ENCODE measurements at places on chromosomes 6 and 20. TPM values are rescaled to one million over a fixed set of nuclear protein-coding genes. Genes with fewer than 3 reads are reported as not detected.
A peak's percentile ranks its signal among the peaks of the same experiment; 100 is the strongest.

GRCh38 chr20:18611492-18611891 is 23.6 kb downstream of the DTD1 start:
- DNase-seq = no peak

DNA sequence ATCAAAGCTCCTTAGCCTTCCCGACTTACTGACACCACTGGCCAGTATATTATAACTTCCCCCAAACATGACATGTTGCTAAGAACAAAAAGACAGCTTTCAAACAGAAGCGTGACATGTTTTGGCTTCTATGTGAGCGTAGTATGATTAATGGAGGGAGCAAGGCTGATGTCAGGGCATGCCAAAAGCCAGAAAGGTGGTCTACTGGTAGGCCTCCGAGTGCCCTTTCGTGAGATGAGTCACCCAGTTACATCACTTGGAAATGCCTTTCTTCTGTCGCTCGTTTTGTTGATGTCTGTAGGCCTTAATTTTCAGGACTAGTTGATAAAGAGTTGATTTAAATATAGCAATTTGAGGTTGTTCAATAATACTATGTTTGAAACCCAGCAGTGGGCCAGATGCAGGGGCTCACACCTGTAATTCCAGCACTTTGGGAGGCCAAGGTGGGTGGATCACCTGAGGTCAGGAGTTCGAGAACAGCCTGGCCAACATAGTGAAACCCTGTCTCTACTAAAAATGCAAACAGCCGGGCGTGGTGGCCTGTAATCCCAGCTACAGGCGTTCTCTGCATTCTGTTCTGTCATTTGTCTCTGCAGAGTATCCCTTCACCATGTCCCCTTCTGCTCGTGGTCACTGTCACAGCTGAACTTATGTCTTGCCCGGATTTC is 53.3 kb downstream of the CNKSR3 start:
- no peak for DNase-seq

GRCh38 chr20:62025832-62026563 is 39.7 kb downstream of the TAF4 start:
- no peak for DNase-seq

DNA sequence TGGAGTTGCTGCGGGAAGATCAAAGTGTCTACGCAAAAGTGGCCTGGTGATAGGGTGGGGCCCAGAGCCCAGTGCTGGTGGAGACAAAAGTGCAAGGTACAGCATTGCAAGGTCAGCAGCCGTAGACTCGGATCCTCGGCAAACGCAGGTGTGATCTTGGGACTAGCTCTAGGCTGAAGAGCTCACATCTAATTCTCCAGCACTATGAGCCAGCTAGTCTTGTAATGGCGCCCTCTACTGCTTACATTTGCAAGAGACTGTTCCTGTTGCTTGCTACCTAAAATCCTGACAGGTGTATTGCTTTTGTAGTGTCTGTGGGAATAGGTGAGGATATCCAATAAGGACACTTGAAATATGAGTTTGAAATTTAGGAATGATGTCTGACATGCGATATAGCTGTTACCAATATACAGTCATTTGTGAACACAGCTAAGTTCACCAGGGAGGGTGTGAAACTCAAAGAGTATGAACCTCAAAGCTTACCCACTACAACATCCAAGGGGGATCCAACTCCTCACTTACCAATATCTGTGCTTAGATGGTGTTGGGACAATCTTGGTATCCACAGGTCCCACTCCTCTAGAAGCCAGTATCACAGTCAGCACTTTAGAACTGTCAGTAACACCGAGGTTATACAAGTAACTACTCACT is 58.4 kb downstream of the PDE7B start:
- DNase-seq = peak; percentile 84

DNA sequence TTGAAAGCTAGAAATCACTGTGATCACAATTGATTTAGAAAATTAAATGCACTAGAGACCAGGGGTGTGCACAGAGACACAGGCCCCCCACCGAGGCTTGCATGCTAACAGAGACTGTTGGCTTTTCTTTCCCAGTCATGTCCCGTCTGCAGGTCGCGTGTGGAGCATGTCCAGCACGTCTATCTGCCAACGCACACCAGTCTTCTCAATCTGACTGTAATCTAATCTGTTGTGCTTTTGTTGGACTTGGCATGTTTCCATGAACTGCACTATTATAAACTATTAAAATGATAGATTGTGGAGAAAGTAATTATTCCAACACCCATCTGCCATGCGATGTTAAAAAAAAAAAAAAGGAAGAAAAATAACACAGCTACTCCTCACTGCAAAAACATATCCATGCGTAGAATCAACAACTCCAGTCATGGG is 17.7 kb downstream of the MYLIP start:
- no peak for DNase-seq

- no peak for DNase-seq
Observed at GRCh38 chr20:16777126-16777525, 29.0 kb downstream of the OTOR start.

RRAGD gene
- 20.7 TPM for total RNA-seq

PIGT gene
- 24.5 TPM for total RNA-seq

PNPLA1 gene
- total RNA-seq = not detected
